Liver (tissue), 10 donors: ENCODE measurements at places on chromosomes 1 and 21. TPM values are rescaled to one million over a fixed set of nuclear protein-coding genes. Genes with fewer than 3 reads are reported as not detected.

Gene KRTAP10-4
- not detected for polyA plus RNA-seq

DNA sequence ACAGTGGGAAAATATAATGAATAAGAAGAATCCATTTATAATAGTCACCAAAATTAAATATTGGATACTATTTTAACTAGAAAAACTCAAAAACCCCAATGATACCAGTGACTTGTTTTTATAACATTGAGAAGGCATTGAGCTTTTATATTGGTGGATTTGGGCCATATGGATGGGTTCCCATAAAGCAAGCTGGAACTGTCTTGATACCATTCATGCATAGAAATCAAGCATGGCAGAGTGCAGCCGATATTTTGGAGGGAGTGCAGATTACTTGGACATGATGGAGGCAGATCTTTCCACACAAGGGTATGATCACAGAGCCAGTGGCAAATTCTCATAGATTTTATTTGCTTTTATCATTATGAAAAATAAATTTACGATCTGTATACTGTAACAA lies 3.8 kb upstream of the RWDD3 start:
- DNase-seq, result no peak
- H3K27me3 ChIP-seq, result no peaks in the 10 kb centered on the region
- no peaks in the 10 kb centered on the region for H3K36me3 ChIP-seq
- H3K27ac ChIP-seq, result no peak overlapping the region
- no peak overlapping the region for H3K4me3 ChIP-seq

GRCh38 chr1:94538243-94538827 lies 3.2 kb downstream of the F3 start:
- H3K4me3 ChIP-seq, result no peak overlapping the region
- H3K36me3 ChIP-seq, result no peaks in the 10 kb centered on the region
- peaks cover 2% of the 10 kb centered on the region for H3K4me1 ChIP-seq
- H3K27ac ChIP-seq, result no peak overlapping the region

GRCh38 chr1:25692560-25692959 lies 76.0 kb downstream of the MAN1C1 start:
- H3K27ac ChIP-seq, result no peak overlapping the region
- H3K4me1 ChIP-seq, result peaks cover 15% of the 10 kb centered on the region
- no peak for DNase-seq
- no peaks in the 10 kb centered on the region for H3K36me3 ChIP-seq
- no peak overlapping the region for H3K4me3 ChIP-seq

DNA sequence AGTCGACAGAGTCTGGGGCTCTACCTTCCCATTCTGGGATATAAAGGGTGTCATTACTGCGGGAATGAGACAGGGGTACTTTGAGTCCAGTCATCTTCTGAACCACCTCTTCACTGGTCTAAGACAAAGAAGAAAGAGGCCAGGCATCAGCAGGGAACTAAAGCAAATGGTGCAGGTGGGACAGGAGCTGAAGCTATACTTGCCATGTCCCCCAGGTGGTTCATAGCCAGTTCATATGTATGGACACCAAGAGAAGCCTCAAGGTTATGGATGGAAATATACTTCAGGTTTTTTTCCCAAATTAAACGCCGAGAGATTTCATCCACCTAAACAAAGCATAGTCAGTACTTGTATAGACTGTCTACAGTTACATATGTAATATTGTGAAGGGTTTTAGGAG lies 2.2 kb downstream of the CTSK start:
- no peaks in the 10 kb centered on the region for H3K27me3 ChIP-seq
- H3K4me1 ChIP-seq, result no peaks in the 10 kb centered on the region
- peak; percentile 1 for DNase-seq
- H3K4me3 ChIP-seq, result no peak overlapping the region
- peaks cover 9% of the 10 kb centered on the region for H3K36me3 ChIP-seq

GRCh38 chr1:6357243-6357936 lies 36.2 kb downstream of the ACOT7 start:
- no peaks in the 10 kb centered on the region for H3K27me3 ChIP-seq
- H3K27ac ChIP-seq, result no peak overlapping the region
- H3K4me3 ChIP-seq, result no peak overlapping the region
- H3K36me3 ChIP-seq, result no peaks in the 10 kb centered on the region
